ENCODE measurements at places on chromosomes 4 and X.

DNA sequence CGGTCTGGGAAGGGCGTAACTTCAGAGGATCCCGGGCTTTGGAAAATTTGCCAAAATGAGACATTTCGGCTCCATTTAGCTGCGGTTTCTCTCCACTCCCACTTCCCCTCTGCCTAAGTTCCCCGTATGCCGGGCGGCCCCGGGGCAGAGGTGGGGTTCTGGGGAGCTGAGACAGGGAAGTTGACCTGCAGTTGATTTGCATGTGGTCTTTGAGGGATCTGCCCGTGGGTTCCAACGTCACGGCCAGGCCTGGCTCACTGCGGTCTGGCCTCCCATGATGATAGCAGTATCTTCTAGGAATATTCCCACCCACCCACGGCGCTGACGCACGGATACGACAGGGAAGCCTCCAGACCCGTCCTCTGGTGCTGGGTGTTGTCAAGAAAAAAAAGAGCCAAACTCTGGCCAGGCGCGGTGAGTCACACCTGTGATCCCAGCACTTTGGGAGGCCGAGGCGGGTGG, 27.3 kb upstream of the CRLF2 start:
- peak; percentile 65 for DNase-seq

DNA sequence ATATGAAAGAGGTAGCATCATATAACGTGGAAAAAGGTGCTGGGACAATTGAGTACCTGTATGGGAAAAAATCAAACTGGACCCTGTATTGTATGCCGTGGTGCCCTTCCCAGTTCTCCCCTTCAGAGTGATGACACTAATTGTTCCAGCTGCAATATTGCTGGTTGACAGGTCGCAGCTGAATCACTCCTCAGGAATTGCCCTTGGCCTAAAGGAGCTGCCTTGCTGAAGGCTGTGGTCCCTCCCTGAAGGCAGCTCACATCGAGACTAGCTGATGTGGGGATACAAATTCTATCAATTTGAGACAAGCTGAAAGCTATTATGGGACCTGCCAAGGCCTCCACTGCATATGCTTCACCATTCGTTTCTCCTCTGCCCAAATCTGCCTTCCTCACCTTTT, 39.3 kb upstream of the CXCL8 start:
- no peak for DNase-seq

DNA sequence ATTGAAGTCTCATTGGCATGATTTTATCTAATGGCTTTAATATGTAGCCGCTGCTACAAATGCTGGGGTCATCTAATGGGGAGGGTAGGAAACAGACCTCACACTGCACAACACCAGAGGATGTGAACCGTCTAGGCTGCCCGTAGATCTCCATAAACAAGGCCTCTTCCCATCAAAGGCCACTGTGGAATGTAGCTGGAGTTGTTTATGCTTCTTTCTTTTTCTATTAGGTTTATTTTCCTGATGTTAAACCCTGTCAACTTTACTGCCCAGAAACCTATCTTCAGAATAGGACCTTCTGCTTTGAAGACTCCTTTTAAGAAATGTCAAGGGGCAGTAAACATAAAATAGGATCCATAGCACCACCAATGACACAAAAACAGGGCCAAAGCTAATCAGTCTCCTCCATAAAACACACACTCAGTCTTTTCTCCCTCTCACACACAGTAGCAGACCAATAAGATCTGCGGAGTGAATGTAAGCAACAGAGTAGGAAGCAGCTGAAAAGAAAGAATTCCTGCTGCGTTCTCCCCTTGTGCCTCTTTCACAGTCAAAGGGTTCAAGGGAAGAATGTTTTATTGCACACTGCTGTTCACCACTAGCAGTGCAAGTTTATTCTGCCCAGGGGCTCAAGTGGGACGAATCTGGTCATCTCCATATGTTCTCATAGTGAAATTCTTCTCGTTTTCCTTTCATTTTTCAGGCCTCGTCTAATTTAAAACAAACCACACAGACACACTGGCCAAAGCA, 72.2 kb downstream of the MAML3 start:
- DNase-seq = no peak

DNA sequence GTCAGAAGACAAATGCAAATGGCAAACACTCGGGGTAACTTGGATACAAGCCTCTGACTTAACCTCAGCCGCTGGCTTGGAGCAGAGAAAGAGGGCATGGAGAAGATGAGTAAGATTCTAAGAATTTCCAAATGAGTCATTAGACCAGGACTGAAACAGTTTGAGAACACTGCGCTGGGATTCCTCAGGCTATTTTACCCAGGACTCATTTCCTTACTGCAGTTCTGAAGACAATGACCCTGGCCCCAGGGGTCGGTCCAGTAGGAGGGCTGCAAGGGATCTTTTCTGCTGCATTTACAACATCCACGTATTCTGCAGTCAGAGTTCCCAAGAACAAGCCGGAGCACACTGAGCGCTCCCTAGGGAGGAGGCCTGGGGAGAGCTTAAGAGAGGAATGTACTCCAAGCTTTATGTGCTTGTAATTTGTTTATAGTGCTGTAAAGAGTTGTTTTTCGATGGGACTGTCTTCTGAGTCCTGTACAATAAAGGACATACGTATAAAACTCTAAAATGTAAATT, 27.3 kb upstream of the SORBS2 start:
- no peak for DNase-seq

- DNase-seq = no peak
Observed at GRCh38 chr4:115396034-115396433, 282.6 kb upstream of the NDST4 start.

GRCh38 chrX:9500584-9500983, 35.7 kb downstream of the TBL1X start:
- no peak for DNase-seq

- no peak for DNase-seq
Observed at GRCh38 chrX:20523626-20524312, 257.1 kb upstream of the RPS6KA3 start.

- DNase-seq = peak; percentile 76
Observed at GRCh38 chr4:65023883-65024670, 614.8 kb upstream of the TECRL start.

DNA sequence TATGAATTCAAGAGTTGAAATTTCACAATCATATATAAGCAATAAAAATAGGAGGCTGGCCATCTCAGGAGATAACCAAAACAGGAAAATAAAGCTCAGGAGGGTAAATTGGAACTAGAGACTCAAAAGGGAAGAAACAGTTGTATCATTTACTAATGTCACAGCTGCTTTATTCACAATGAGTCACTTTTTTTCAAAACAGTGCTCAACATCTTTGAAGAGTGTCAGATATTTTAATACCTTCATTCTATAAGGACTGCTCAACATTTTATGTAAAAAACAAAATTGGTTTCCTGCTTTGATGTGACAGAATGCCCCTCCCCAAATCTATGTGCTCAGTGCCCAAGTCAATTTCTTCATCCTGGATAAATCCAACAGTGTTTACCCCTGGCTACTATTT, 97.7 kb downstream of the DDX60 start:
- DNase-seq = no peak

GRCh38 chrX:129984111-129984958, 1.9 kb downstream of the BCORL1 start:
- no peak for DNase-seq

- no peak for DNase-seq
Observed at GRCh38 chr4:108963910-108964309, 201.1 kb upstream of the ETNPPL start.

DNA sequence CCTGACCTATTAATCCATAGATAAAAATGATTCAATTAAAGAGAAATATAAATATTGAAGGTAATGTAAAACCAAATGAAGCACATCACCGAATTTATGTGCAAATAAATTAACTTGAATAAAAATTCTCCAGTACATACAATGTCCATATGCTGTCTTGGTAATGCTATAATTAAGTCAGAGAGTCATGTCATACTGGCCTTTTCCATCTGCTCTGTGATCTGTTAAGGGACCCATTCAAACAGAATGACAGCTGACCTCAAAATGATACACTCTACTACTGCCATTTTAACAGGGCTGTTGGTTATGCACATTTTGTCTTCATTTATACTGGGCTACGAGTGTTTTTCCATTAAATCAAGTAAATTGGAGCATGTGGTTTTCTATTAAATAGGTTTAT, 99.3 kb downstream of the TEX13A start:
- DNase-seq = no peak

DNA sequence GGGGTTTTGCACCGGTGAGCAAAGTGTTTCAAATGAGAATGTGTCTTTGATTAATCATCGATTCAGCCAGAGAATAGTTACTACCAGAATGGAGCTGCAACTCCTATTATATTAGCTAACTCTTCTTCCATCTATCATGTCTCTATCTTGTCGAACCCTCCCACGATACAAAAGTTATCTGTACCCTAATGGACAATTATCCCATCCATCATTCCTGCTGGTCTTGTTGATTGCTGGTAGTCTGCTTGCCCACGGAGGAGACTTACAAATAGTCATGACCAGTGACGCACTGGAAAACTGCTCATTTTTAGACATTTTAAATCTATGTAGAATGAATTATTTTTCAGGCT, 67.5 kb downstream of the RTL9 start:
- no peak for DNase-seq

DNA sequence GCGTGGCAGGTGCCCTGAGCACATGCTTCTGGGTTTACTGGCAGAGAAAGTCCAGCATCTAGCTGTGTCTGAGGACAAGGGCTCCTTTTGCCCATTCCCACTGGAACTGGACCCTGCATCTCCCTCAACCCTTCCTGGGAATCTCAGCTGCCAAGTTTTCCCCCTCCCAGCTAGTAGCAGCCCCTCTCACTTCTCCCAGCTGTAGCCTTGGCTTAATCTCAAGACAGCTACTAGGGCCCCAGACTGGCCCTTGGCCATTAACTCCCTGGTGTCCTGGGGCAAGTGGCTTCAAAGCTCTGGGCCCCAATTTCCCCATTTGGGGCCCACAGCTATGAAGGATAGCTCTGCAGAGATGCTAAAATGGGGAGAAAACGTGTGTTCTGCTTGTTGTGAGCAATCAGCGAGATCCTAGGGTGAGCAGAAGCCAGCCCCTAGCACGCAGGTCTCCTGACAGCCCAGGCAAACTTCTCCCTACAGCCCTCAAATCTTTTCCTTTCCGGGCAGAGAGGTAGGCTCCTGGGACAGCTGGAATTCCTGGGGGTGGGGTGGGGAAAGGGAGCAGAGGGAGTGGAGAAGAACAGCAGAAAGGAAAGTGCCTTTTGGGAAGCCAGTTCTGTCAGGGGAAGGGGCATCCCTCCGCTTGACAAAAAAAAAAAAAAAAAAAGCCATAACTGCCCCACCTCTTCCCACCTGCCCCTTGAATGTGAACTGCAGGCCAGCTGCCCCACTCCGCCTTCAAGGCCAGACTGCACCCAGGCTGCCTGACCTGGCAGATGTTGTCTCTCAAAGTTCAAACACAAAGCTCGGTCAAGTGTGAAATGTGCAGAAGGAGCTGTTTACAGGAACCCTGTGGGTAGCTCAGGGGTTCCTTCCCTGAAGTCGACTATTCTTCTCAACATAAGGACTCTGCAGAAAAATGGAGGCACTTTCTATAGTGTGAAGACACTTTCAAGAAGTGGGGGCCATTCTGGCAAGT, 16.6 kb downstream of the FGD1 start:
- no peak for DNase-seq

- no peak for DNase-seq
Observed at GRCh38 chr4:56307423-56307822, 79.9 kb downstream of the AASDH start.

DNA sequence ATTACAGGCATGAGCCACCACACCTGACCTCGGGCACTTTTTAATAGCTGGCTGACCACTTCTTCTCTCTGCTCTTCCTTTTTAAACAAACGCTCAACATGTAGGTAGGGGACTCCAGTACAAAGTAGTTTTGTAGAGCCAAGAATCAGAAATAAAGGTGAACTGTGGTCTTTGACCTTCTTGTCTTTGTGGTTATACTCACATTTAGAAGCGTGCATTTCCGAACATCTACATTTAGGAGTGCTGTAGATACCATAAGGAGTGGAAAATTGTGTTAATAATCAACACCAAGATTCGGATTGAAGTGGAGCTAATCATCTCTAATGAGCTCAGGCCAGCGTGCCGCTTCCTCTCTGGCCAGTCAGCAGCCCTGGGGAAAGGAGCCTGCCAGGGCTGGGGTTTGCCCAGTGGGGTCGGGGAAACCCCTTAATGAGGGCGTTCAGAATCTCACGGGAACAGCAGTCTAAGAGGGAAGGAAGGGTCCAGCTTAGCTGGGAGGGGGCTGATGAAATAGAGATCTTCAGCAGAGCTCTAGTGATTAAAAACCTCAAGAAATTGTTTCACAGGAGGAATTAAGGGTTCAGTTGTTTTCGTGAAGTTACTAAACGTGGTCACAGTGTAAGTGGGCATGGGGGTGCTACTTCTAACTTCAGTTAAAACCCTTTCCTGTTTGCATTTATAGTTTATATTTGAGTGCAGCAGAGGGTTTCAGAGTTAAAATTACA, 81.2 kb downstream of the GAB1 start:
- DNase-seq = no peak

GRCh38 chrX:17741123-17741511, 3.8 kb downstream of the SCML1 start:
- DNase-seq = no peak

DNA sequence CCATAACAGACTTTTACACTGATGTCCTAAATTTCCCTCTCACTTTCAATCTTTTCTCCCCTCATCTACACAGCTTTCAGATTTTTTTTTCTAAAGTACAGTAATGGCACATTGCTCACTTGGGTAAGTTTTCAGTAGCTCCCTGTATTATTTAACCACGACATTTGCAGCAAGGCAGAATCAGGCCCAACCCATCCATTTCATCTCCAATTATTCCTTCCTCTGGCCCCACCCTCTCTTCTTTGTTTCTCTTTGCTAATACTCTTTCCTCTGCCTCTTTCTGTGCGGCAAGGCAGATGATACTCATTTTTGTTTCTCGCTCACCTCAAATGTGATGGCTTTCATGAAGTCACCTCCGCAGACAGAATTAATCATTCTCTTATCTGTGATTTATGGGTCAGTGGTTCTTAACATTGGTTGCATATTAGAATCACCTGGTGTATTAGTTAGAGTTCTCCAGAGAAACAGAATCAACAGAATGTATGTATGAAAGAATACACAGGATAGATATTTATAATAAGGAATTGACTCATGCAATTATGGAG, 43.4 kb upstream of the GATB start:
- no peak for DNase-seq

DNA sequence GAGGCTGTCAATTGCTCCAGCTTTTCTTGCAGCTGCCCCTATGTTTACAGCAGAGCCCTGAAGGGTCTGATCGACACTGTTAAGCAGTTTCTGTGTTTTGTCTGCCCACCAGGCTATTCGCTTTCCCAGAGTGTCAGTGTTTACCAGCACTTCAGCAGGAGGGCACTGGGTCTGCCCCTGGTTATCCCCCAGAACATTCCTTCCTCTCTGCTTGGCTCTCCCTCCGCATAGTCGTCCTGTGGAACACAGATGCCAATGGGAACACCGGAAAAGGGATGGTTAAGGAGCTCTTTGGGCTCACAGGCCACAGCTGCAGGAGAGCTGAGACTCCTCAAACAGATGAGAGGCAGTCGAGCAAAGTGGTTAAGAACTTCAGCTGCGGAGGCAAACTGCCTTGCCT, 71.3 kb upstream of the FBXW7 start:
- DNase-seq = no peak

- DNase-seq = peak; percentile 93
Observed at GRCh38 chr4:111839141-111839540, 306.1 kb upstream of the FAM241A start.

Measured in pons (tissue), 1 donor.